ENCODE measurements at places on chromosomes 3 and 15.

GRCh38 chr15:71708741-71709140 lies 101.6 kb upstream of the NR2E3 start:
- no peak for DNase-seq

DNA sequence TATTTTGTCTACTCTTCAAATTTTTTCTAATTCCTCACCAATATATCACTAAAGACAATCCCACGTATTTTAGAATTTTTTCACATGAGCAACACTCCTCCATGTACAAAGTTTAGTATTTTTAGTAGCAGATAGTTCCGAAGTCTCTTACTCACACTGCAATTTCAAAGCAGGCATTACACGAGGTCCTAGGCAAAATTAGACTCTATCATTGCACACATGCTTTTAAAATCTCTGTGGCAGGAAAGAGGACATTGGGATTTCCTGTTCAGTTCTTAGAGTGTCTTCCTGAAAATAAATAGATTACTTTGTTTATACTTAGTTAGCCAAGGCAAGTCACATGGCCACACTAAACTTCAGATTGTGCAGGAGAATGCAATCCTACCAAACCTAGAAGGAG lies 847.7 kb downstream of the ROBO2 start:
- no peak for DNase-seq

DNA sequence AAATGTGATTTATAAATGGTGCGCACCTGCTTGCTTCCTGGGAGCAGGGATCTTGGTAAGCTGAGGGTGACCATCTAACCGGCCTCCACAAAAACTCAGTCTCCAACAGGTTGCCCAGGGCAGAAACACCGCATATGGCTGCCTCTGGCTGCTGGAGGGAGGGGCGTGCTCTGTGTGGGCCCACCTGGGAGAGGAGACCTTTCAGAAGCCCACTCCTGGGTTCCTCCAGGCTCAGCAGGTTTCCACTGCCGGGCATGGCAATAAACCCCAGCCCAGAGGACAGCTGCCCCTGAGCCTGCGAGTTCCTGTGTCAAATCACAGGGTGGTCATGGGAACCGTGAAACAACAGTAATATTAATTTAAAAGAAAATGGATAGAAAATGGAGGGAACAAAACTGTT lies 85.6 kb downstream of the OCA2 start:
- no peak for DNase-seq

DNA sequence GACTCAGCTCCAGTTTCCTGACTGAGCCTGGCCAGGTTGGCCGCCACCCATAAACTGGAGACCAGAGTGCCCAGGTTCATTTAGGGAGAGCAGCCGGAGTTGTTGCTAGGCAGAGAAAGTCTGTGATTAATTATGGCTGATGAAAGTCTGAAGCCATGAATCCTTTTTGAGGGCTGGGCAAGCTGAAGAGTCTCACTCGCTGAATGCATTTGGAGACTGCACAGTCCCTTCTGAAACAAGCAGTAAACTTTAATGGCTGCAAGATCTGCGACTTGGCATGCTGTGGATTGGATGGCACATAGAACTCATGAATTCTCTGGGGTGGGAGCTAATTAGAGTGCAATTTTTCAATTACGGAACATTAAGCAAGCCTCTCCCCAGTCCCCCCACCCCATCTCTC lies 282.1 kb downstream of the RPLP1 start:
- DNase-seq = no peak

DNA sequence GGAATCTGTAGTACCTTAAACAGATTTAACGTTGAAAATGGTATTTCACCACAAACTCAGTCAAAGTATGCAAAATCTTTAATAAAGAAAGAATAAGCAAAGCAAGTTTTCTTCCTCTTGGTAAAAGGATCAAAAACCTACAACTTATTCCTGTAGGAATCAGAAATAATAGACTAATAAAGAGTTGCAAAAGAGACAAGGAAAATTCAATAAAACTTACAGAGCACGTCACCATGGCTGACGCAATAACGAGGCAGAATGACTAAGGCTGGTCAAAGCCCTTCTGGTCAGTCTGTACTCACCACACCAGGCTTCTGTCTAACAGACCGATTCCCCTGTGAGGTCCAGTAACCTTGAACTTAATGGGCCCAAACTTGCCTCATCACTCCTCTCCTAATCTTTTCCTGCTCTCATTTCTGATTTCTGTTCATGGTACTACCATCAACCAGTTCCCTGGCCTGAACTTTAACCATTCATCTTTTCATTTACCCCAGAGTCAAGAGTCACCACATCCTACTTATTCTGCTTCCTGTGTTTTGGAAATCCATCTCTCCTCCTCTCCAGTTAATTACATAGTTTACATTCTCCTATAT lies 5.0 kb downstream of the MASP1 start:
- DNase-seq = no peak

DNA sequence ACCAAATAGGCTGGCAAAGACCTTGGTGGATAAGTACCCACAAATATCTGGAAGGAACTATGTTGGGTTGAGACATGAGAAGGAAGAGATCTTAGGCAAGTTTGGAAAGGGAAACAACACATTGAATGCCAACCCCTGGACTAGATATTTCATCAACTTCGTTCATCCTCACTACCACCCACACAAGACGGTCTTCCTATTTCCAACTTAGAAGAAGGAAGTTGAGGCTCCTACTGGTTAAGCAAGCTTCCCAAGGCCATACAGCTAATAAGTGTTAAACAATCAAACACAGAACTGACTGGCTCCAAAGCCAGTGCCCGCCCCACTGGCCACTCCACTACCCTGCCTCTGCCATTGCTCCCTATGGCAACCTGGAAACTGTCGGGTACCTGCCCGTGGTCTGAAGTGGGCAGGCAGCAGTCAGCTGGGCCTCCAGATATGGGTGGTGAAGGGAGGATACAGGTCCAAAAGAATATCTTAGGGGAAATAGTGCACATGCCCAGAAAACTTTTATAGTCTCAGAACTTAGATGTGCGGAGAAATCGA lies 94.9 kb downstream of the LIPC start:
- DNase-seq = no peak

- DNase-seq = no peak
Measured at GRCh38 chr3:184366619-184367289, 5.2 kb downstream of the POLR2H start.

GRCh38 chr3:138594150-138594934 lies at the start of gene CEP70:
Gene CEP70, minus strand, starts transcription at chr3:138594260. Its CDS starts 21,333 bp downstream, at chr3:138572927.
- no peak for DNase-seq

- DNase-seq = no peak
Measured at GRCh38 chr15:57785959-57786358, 79.4 kb downstream of the POLR2M start.

GRCh38 chr3:83498361-83499016 lies 1460.3 kb upstream of the CADM2 start:
- no peak for DNase-seq

GRCh38 chr15:88132499-88132898 lies 124.0 kb downstream of the NTRK3 start:
- no peak for DNase-seq

DNA sequence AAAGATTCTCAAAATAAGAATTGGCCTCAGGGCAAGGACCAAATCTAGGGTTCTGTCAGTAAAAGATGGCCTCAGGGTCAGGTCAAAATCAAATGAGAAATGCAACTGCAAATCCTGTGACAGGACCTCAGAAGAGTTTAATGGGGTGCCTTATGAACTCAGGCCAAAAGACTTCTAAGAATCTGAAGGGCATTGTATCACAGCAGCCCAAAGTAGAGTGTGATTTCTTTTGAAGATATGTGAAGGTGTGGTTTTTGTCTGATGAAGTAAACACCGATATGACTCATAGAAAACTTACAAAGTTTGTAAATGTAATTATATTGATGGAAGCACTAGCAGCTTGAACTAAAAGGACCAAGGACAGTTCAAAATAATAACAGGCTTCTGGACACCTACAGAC lies 966.1 kb downstream of the AGBL1 start:
- no peak for DNase-seq

DNA sequence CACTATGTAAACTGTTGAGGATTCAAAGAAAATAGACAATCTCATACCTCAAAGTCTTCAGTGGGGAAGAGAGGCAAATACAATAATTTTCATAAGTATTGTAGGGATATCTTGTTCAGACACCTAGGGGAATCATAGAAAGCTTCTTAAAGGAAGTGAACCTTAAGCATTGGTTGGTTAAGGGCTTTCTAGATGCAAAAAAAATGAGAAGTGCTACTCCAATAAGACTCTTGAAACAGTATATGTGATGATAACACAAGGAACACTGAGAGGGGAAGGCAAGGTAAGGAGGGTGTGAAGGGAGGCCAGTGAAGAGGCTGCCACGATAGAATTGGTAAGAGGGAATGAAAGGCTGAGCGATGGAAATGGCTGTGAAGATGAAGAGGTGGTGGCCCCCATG lies 104.1 kb downstream of the TPRG1 start:
- DNase-seq = no peak

DNA sequence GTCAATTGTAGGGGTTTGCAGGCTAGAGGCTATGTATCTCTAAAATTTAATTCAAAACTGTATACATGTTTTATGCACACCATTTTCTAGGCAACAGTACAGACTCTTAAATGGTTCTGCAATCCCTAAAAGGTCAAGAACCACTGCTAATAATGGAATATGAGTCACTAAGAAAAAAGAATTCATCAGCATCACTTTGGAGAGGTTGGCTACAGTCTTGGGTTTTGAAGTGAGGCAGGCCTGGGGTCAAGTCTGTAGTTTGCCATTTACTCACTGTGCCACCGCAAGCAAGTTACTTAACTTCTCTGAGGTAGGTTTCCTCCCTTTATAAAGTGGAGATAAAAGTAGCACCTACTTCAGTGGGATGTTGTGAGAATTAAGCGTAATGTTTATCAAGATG lies 33.7 kb downstream of the THRB start:
- DNase-seq = no peak

- DNase-seq = no peak
Measured at GRCh38 chr3:126407412-126408044, 12.8 kb downstream of the CFAP100 start.

GRCh38 chr15:46293550-46293949 lies 658.7 kb downstream of the SQOR start:
- no peak for DNase-seq

DNA sequence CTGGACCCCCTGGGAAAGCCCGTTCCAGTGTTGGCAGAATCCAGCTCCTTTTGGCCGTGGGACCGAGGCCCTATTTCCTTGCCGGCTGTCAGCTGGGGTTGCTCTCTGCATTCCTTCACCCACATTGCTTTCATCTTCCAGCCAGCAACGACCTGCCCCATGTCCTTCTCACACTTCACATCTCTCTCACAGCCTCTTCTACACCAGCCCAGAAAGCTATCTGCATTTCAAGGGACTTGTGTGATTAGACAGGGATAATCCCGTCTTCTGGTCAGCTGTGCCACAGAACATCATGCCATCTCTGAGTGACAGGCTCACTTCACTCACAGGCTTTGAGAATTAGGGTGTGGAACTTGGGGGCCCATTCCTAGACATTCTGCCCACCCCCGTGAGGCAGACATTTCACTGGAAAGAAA lies 16.4 kb downstream of the EFCC1 start:
- no peak for DNase-seq

DNA sequence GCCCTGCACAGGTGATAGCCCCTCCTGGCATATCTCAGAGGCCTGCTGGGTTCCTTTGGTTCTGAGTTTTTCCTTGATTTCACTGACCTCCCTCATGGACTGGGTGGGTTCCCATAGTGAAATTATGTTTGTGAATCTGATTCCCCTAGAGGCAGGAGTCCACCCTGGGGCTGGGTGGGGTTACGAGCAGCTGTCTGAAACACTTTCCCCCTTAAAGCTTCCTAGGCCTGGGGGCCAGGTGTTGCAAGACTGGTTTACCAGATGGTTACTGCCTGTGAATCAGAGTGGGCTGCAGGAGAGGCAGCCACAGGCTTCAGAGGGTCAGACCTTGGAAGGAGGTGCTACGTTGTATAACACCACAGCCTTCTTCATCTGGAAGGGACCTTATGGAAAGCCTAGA lies 34.3 kb downstream of the IL20RB start:
- DNase-seq = no peak

GRCh38 chr3:12328132-12328836 lies 39.4 kb downstream of the PPARG start:
- no peak for DNase-seq

DNA sequence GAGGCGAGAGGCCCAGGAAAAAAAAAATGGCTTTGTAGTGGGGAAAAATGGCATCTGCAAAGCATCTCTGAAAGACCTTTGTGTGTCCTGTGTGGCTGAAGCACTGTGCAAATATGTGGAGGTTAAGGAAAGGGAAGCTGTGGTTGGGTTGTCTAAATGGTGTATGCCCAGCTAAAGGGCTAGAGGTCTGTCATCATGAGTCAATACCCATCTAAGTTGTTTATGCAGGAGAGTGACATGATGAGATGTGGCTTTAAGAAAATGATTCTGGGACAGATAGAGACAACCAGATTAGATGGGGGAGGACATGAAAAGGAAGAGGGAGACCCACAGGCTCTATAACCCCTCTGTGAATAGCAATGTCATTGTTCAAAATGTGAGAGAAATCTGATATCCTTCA lies 280.7 kb downstream of the MFSD1 start:
- no peak for DNase-seq

- DNase-seq = no peak
Measured at GRCh38 chr3:15845475-15845874, 47.7 kb upstream of the ANKRD28 start.

DNA sequence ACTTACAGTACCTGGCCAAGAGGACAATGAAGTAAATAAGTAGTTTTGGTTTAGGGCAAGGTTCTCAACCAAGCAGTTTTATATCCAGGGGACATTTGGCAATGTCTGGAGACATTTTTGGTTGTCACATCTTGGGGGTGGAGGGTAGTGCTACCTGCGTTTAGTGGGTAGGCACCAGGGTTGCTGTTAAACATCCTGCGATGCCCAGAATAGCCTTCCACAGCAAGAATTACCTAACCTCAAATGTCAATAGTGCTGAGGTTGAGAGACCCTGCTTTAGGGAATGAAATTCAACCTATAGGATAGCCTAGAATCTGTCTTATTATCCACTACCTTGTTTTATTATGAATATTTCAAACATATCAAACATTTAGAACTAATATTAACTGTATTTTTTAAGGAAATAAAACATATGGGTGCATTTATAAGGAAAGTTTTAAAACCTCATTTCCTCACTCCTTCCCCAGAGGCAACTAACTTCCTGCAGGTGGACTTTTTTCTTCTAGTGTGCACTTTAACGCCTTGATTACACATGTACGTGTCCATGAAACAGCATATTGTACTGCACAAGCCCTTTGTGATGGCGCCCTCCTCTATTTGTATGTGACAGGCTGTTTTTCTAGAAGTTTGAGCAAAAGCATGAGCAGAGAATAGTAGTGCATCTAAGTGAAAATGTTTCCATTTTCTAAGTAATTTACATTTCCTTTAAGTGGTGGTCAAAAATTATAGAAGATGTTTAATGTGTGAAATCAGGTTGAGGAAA lies 57.1 kb downstream of the TRAK1 start:
- no peak for DNase-seq

DNA sequence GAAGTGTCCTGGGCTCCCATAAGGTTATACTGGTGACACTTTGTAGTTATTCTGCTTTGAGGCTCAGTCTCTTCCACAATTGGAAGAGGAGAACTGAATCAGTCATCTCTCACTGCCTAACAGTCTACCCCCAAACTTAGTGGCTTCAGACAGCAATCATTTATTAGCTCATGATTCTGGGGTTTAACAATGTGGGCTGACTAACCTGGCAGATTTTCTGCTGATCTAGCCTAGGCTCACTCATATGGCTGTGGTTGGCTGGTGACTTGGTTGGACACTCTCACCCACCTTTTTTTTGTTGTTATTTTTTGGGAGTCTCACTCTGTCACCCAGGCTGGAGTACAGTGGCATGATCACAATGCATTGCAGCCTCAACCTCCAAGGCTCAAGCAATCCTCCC lies 7.1 kb downstream of the GPD1L start:
- no peak for DNase-seq

All from NCI-H1092 (cell line).